CD4-positive, alpha-beta T cell treated with Interleukin-1 beta for 1 hour (primary cell): ENCODE measurements at places on chromosomes 2 and 18.

DNA sequence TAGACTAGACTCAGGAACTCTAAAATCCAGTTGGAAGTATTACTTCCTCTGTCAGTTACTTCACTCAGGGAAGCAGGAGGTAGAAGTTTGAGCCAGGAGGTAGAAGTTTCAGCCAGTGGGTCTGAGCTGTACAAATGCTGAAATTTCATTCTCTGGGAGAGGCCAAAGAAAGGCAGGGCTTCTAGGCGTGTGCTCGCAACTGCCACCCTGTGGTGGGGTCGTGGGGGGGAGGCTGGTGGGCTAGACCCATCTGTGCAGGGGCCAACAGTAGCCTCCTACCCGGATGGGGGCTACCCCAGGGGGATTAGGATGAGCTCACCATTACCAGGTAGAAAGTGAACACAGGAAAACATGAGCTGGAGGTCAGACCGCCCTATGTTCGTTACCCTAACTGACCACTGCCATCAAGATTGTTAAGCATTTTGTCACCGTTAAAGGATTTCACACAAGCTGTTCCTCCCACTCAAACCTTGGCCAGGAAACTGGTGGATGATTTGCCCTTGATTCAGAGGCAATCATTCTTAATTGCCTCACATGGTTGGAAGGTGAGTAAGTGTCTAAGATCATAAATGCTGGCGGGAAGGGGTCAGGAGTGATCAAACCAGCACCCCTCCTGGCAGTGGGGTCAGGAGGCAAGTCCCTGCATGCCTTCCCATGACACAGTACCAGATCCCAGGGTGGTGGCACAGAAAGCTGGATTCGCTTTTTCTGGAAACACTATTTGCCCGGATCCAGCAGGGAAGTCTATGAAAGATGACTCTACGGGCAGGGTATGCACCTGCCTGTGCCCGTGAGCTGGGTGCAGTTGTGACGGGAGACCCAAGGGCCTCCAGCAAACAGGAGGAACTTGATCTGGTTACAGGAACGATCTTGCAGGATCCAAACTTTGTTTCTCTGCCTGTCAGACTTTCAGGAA, 5.2 kb upstream of the FHL2 start:
- no peak for DNase-seq

DNA sequence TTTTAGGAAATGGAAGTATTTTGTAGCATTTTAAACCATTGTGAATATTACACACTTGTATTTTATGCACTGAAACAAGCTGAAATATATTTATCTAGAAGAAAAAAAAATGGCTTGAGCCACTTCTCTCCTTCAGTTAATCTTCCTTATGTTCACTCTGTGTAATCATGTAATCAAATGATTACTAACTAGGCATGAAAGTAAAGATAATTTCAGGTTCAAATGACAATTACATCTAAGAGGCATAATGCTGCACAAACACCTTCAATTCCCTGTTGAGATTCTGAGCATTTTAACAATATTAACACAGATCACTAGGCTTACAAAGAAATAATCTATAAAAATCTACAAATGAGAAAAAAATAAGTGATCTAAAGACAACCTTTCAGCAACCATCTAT, 119.6 kb upstream of the ITGB6 start:
- DNase-seq, result no peak

GRCh38 chr2:401019-401679, 113.3 kb upstream of the ALKAL2 start:
- DNase-seq, result no peak

DNA sequence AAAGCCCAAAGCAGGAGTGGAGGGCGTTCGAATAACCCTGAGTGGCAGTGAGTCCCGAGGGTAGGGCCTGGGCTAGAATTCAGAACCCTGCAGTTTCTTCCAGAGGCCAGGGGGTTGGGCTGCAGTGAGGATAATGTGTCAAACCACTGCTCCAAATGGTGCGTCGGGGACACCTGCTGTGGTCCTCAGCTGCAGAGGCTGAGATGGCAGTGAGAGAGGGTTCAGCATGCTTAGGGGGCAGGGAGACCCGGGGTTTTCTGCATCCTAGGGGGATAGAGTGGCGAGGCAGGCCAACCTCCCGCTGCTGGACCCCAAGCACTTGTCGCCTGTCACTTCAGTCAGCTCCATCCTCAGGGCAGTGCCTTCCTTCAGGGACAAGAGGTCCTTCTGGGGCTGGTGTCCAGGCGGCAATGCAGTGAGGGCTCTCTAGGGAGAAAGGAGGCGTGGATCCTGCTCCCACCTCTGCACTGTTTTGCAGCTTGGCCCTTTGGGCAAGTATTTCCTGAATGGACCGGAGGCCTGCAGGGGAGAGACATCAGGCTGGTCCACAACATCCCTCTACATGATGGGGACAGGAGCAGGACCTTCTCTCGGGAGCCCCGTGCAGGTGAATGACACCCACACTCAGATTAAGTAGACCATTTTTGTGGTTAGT, 8.4 kb upstream of the NTSR2 start:
- DNase-seq, result no peak

DNA sequence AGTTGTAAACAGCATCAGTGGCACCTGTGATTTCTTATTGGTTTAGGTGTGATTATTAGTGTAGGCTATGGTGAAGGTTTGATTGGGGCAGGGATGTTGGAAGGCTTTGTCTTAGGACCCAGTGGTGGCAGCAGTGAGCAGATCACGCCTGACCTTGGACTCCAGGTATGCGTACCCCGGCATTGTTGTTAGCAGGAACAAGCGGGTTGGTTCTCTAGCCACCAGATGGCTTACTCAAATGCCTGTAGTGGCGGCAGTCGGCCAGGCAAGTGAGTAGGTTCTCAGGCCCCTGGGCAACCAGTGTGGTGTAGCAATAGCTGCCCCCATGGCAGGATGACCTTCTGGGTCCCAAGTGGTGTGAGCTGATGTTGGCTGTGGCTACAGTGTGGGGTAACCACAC, 558.3 kb downstream of the KCNJ3 start:
- no peak for DNase-seq

DNA sequence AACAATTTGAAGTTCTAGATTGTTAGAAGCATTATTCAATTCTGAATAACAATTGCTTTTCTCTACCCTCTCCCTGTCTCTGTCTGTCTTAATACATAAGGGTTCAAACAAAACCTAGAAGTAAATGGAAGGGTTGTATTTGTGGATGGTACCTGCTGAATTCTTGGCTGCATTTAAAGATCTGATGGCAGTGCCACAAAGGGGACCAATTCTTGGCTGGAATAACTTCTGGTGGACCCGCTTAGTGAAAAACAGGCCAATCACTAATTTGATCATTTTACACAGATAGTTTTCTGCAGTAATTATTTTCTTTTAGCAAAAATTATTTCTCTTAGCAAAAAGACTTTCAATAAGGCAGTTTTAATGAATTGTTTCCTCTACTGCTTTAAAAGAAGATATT, 353.5 kb downstream of the MYCN start:
- no peak for DNase-seq

GRCh38 chr18:72651033-72651432, 106.9 kb upstream of the CBLN2 start:
- no peak for DNase-seq

DNA sequence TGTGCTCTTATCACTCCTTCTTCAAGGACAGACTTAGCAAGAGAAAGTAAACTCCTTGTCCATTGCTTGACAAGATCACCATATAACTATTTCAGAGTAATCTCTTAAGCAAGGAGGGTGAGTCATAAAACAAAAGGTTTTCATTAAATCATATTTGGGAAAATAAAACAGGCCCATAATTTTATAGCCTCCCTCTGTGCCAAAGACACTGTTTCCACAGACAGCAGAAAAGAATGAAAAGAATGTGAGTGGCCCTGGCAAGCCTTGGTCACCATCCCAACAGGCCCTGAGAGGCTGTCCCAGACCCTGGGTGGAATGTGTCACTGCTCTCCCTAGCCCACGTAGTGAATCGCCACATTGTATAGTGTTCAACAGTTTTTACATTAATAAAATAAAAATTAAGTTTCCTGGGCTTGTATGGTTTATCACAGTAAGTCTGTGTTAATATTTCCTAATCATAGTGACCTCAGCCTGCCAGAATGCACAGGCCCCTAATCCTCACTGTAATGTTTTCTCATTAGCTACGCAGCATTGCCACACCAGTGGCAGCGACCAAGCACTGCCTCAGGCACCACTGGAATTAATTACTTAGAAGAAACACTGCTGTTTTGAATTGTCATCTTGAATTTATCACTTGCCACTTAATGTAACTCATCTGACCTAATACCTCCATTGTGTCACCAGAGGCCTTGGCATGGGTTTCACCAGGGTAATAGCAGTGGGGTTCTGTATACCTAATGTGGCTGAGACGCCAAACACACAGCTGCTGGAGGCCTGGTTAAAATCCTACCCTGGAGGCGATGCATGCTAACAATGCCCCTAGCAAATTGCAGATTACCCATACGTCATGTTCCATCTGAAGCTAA, 401.9 kb downstream of the LNPK start:
- no peak for DNase-seq

DNA sequence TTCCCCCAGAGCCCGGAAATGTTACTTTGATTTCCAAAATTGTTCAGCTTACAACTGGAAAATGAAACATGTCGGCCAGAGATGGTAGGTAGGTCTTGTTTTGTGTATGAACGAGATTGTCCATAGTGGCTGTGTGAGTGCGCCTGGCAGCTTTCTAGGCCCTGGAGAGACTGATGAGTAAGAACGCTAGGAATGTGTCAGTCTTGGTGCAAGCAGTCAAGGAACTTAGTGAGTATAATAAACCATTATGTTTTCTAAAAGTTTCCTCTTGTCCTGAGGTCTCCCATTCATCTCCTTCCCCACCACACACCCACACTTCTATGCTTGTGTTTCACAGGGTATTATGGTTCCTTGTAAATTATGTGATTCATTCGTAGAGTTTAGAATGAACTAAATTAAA, 234.2 kb downstream of the CDH2 start:
- no peak for DNase-seq

GRCh38 chr2:142862847-142863246, 14.6 kb upstream of the KYNU start:
- no peak for DNase-seq

DNA sequence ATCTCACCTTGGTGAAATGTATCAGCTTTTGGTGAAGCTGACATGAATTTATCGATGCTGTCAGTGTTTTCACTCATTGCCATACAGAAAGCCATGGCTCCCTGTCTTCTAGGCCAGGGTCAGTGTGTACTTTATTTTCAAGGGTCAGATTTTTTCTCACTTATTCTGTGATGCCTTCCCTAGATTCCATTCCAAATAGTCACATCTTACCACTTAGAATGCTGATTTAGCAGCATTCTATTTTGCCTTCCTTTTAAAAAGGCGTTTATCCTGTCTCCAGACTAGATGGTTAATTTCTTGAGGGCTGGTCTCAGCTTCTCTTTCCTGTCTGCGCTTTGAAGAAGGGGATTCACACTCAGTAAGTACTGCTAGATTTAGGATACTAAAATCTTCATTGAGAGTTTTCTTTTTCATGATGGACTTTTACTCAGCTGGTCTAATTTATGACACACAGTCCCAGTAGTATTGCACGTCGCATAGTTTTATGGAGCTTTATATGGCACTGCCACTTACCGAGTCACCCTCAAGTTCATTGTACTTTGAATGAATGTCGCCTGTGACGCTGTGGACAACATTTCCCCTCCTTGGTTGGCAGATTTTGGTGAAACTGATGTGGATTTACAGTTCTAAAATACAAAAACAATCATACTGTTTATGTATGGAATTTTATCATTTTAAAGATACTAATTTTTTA, 194.0 kb downstream of the ZNF407 start:
- no peak for DNase-seq

DNA sequence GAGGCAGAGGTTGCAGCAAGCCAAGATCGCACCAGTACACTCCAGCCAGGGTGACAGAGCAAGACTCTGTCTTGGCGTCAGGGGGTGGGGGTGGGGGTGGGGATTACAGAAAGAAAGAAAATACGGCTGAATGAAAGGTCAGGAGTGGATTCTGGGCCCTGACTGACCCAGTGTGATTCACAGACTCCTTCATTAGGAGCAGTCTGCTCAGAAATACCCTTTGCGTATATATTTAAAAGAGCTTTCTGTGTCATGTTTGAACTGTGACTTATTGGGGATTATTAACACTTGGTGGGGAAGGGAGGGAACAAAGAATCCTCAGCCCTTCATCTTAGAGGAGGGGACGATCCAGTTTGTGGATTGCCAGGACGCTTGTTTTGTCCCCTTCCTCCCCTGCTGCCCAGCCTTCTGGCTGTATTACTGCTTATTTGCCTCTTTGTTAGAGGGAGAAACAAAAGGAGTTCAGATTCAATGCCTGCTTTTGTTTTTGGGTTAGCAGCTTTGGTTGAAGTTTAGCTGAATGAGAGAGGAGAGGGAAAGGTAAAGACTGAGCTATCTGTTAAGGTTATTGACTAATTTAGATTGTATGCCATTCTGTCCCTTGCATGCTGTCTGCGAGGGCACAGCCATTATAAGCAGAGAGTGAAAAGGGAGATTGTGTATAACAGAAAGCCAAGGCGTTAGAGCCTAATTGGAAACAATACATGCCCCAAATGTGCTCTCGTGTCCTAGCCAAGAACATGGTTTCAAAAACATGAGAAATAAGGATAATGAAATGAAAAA, 118.3 kb downstream of the FMNL2 start:
- DNase-seq, result no peak

GRCh38 chr2:143138292-143138691, 9.1 kb downstream of the ARHGAP15 start:
- no peak for DNase-seq

GRCh38 chr2:163681745-163682144, 54.1 kb downstream of the FIGN start:
- no peak for DNase-seq

DNA sequence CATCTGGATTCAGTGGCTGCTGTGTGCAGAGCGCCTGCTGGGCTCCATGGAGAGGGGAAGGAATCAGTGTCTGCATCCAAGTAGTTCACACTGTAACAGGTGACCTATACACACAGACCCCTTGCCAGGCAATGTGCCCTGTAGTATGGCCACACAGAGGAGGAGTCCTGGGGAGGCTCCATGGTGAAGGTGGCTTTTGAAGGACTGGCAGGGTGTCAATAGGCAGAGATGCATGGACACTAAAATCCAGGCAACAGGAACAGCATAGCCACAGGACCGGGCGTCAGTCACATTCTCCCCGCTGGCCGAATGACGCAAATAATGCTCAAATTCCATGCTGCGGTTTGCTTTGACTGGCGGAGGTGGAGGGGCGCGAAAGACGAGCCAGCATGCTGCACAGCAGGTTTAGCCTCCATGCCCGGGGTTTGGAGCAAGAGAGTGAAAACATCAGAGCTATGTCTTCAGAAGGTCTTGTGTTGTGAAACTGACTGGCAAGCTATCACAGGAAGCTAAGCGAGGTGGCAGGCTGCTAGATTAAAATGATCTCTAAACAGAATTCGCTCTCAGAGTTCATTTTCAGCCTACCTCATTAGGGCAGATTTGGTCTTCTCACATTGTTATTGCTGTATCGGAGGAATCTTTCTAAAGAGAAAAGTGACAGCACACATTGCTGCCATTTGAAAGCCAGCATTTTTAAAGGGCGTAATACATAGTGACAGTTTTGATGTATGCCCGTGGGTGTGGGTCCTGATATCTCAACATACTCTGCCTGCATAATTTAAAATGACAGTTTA, 1.2 kb upstream of the CHMP1B start:
- peak; percentile 68 for DNase-seq

- no peak for DNase-seq
These were observed 27.1 kb upstream of the SCYGR1 start for GRCh38 chr2:227414846-227415245.
